ENCODE measurements at places on chromosomes 7 and 10.

- DNase-seq = no peak
Observed at GRCh38 chr10:128990986-128991385, 476.1 kb upstream of the MGMT start.

GRCh38 chr7:7109934-7110333 lies 72.4 kb upstream of the C1GALT1 start:
- DNase-seq = no peak

- DNase-seq = no peak
Observed at GRCh38 chr10:61329854-61330253, 123.3 kb downstream of the TMEM26 start.

GRCh38 chr7:143384148-143384547 lies 3.0 kb downstream of the ZYX start:
- DNase-seq = peak; percentile 60

All from suppressor macrophage treated with lipopolysaccharide for 1 hour (primary cell).